Activated CD8-positive, alpha-beta T cell treated with anti-CD3 and anti-CD28 coated beads for 36 hours (primary cell): ENCODE measurements at places on chromosomes 7 and 10.
A peak's percentile ranks its signal among the peaks of the same experiment; 100 is the strongest.

DNA sequence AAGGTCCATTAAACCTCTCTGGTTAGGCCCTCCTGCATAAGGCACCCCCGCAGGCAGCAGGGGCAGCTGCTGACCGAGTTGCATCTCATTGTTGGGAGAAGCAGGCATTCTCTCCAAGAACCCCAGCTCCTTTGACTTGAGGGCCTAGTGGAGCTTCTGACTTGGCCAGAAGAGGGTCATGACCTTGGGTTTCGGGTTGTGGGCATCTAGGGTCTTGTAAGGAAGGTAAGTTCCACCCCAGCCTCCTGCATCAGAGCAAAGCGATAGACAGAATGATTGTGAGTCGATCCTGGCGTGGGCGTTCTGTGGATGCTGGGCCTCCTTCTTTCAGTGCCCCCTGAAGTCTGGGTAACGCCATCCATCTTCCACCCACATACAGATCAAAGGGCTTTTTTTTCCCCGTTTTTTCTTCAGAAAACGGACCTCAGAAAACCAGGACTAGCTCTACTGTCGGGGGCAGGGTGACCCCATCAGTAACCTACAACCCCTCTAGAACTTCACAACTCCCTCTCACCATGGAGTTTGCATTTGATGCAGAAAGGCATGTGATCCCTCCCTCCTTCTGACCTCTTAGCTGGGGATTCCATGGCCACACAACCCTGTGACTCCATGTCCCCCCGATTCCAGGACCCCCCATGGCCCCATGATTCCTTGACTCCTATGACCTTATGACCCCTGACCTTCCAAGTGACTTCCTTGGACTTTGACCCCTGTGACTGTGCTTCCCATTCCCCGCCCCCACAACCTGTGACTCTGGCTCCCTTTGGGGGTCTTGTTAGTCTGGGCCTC, 3.0 kb downstream of the SEMA4G start:
- peak; percentile 47 for DNase-seq

DNA sequence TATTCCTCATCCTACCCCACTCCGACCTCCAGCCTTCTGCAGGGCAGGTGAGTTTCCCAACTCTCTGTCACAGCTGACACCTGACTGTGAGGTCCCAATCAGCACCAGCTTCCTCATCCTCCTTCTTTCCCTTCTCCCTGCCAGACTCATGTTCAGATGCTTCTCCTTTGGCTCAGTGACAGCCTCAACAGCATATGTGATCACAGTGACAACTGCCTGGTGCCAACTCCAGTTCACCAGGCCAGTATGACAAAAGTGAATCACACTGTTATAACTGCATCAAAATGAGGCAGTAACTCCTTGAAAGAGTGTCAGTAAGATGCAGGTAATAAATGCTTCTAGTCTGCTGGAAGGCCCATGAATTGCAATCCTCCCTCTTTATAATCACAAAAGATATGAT, 46.8 kb upstream of the NFE2L3 start:
- DNase-seq: no peak

- DNase-seq: no peak
These were observed 10.9 kb upstream of the PTN start for GRCh38 chr7:137354396-137354795.

GRCh38 chr7:151657173-151657572, 137.5 kb upstream of the RHEB start:
- no peak for DNase-seq
